ENCODE measurements at places on chromosomes 13 and 19.

DNA sequence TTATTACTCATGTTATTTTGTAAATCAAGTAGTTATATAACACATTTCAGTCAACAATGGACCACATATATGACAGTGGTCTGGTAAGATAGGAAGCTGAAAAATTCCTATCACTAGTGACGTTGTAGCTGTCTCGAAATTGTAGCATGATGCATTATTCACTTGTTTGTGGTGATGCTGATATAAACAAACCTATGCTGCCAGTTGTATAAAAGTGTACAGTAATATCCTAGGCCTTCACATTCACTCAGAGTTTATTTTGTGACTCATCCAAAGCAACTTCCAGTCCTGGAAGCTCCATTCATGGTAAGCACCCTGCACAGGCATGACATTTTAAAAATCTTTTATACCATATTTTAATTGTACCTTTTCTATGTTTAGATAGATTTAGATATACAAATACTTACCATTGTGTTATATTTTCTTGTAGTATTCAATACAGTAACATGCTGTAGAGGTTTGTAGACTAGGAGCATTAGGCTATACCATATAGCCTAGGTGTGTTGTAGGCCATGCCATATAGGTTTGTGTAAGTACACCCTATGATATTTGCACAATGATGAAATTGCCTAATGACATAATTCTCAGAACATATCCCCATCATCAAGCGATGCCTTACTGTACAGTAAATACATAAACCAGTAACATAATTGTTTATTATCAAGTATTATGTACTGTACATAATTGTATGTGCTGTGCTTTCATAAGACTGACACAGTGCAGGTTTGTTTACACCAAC is 49.3 kb downstream of the IFT88 start:
- DNase-seq = no peak

- DNase-seq = no peak
These were observed 53.2 kb upstream of the EEF1AKMT1 start for GRCh38 chr13:20826843-20827560.

DNA sequence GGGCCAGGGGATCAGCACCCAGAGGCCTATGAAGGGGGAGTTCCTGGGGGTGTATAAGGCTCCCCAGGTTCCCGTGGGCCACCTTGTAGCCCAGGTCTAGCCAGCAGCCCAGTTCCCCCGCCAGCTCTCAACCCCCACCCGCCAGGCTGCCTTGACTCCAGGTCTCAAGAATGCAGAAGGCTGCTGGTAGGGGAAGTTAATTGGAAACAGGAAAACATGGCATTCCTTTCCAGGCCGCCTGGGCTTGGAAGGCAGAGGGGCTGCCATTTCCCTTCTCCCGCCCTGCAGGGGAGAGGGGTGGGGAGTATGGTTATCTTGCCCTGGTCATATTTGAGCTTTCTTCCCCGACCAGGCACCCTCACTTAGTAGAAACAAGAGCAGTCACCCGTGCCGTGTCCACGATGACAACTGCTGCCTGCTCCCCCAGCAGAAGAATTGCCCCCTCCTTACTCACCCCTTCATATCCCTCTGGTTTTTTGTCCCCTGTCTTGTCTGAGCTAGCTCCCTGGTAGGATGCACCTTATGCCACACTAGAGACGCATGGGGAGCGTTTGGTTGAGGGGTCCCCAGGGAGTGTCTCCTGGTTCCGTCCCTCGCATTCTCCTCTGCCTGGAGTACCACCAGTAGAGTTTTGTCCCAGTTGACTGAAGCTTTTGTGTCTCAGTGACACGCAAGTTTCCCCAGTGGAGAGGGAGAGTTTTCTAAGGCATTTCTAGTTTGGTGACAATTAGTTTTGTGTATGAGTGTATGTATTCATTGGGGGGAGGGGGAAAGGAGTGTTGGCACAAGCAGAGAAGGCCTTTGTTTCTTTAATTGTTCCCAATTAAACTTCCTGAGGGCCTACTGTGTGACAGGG is 4.5 kb downstream of the BICRA start:
- DNase-seq = no peak

GRCh38 chr13:57352114-57352513 is 185.1 kb downstream of the PRR20E start:
- no peak for DNase-seq

DNA sequence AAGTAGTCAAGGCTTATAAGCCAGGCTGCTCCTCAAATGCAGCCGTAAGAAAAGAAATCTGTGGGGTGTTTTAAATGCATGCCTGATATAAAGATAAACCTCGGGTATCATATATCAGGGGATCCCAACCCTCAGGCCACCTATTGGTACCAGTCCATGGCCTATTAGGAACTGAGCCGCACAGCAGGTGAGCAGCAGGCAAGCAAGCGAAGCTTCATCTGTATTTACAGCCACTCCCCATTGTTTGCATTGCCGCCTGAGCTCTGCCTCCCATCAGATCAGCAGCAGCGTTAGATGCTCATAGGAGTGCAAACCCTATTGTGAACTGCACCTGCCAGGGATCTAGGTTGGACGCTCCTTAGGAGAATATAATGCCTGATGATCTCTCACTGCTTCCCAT is 233.5 kb upstream of the SERP2 start:
- no peak for DNase-seq

DNA sequence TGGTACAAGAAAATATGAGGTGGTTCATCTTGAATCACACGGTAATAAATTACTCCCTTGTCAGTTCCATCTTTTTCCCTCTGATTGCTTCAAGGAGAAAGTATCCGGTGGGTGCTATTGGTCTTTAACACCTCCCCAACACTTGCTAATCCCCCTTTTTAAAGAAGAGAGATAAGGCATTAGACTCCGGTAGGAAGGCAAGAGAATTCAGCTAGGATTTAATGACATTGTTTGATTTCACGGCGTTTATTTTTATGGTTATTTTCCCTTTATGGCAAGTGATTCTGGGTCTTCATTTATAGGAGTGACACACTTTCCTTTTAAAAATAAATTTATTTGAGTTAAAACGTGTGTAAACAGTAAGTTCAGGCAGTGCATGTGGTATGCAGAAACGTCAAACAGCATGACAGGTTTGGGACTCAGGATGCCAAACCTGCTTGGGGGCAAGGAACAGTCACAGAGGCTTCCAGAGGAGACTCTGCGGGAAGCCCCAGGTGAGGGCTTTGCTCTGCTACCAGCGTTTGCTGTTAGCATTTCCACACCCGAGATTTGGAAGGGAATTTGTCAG is 36.5 kb downstream of the TSHZ3 start:
- DNase-seq = no peak

- DNase-seq = no peak
These were observed 8.5 kb downstream of the ZNF557 start for GRCh38 chr19:7078008-7078407.

DNA sequence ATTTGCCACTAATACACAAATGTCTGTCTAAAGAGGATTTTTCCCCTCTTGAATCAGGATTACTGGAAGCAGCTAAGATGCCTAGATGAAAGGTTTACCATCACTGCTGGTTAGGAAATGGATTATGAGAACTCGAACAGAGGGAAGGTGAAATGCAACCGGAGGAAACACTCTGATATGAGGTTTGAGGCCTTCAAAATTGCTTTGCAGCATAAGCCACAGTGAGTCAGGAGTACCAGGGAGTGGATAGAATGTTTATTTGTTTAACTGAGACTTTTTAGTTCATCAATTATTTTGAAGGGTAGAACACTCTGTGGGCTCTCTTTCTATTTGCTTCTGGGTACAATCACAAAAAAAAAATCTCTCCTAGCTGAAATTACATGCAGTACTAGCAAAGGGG is 18.1 kb downstream of the CDADC1 start:
- no peak for DNase-seq

GRCh38 chr19:41932259-41932719 is 4.0 kb upstream of the ERFL start:
- DNase-seq = no peak

Data from C1 segment of cervical spinal cord (tissue), 14 donors.